ENCODE measurements at places on chromosomes 1 and 21. TPM values are rescaled to one million over a fixed set of nuclear protein-coding genes. Genes with fewer than 3 reads are reported as not detected.

The OPRD1 gene
- total RNA-seq: not detected

The RTCA gene
- 18.9 TPM for total RNA-seq

The RRAGC gene
- total RNA-seq: 10.1 TPM

The SLC9A1 gene
- total RNA-seq: 3.2 TPM

The DPT gene
- 4.6 TPM for total RNA-seq

The HPDL gene
- 5.2 TPM for total RNA-seq

The DSTYK gene
- total RNA-seq: 9.9 TPM

The FMO5 gene
- total RNA-seq: 75.5 TPM

The RHEX gene
- total RNA-seq: 2.8 TPM

The PCP4L1 gene
- 8.7 TPM for total RNA-seq

The C1orf185 gene
- total RNA-seq: not detected

The DENND2D gene
- 14.9 TPM for total RNA-seq

The AIM2 gene
- 0.42 TPM for total RNA-seq

The IQCC gene
- 2.3 TPM for total RNA-seq

The HCRTR1 gene
- not detected for total RNA-seq

The AGL gene
- total RNA-seq: 78.5 TPM

The FCRL6 gene
- total RNA-seq: 0.09 TPM

The HES5 gene
- 0.08 TPM for total RNA-seq

The VAMP3 gene
- 29.5 TPM for total RNA-seq

The TNNI3K gene
- total RNA-seq: 0.09 TPM

The USH2A gene
- total RNA-seq: 0.33 TPM

The NUF2 gene
- total RNA-seq: not detected

The RNASEL gene
- 3.3 TPM for total RNA-seq

The SLFNL1 gene
- total RNA-seq: 0.67 TPM

The PLEKHG5 gene
- 1.9 TPM for total RNA-seq

The A3GALT2 gene
- not detected for total RNA-seq

The ELAPOR1 gene
- 0.17 TPM for total RNA-seq

The GPR37L1 gene
- not detected for total RNA-seq

The SWT1 gene
- 4.2 TPM for total RNA-seq

The ITLN1 gene
- 5.0 TPM for total RNA-seq

The RNU1-2 gene
- total RNA-seq: under 0.01 TPM

The S100A12 gene
- total RNA-seq: 35.2 TPM

The C1orf53 gene
- 5.5 TPM for total RNA-seq

The TRAPPC3 gene
- total RNA-seq: 56.1 TPM

The DNAJC28 gene
- 3.2 TPM for total RNA-seq

The OPTC gene
- total RNA-seq: not detected

The KRTAP19-5 gene
- not detected for total RNA-seq

The DNAH14 gene
- 19.8 TPM for total RNA-seq

The HPCAL4 gene
- total RNA-seq: not detected

The SDCCAG8 gene
- total RNA-seq: 22.0 TPM

The CD84 gene
- 5.8 TPM for total RNA-seq

The TMEM82 gene
- total RNA-seq: 5.6 TPM

The NTRK1 gene
- 0.17 TPM for total RNA-seq

The AGBL4 gene
- total RNA-seq: 0.75 TPM

The PIGC gene
- total RNA-seq: 10.5 TPM

The CFAP141 gene
- not detected for total RNA-seq

The ACTL8 gene
- total RNA-seq: not detected

The C1orf115 gene
- 56.6 TPM for total RNA-seq

The CR1 gene
- 16.7 TPM for total RNA-seq

The PTPRC gene
- total RNA-seq: 25.2 TPM

The TSPEAR gene
- not detected for total RNA-seq

The LAMC2 gene
- total RNA-seq: 0.42 TPM

The ARTN gene
- total RNA-seq: not detected

The ZNF695 gene
- not detected for total RNA-seq

The KCND3 gene
- total RNA-seq: 27.1 TPM

The RAB25 gene
- 1.0 TPM for total RNA-seq

The PTPN14 gene
- total RNA-seq: 2.1 TPM
